GM06990 (cell line): ENCODE measurements at places on chromosomes 11 and 22.
A peak's percentile ranks its signal among the peaks of the same experiment; 100 is the strongest.

DNA sequence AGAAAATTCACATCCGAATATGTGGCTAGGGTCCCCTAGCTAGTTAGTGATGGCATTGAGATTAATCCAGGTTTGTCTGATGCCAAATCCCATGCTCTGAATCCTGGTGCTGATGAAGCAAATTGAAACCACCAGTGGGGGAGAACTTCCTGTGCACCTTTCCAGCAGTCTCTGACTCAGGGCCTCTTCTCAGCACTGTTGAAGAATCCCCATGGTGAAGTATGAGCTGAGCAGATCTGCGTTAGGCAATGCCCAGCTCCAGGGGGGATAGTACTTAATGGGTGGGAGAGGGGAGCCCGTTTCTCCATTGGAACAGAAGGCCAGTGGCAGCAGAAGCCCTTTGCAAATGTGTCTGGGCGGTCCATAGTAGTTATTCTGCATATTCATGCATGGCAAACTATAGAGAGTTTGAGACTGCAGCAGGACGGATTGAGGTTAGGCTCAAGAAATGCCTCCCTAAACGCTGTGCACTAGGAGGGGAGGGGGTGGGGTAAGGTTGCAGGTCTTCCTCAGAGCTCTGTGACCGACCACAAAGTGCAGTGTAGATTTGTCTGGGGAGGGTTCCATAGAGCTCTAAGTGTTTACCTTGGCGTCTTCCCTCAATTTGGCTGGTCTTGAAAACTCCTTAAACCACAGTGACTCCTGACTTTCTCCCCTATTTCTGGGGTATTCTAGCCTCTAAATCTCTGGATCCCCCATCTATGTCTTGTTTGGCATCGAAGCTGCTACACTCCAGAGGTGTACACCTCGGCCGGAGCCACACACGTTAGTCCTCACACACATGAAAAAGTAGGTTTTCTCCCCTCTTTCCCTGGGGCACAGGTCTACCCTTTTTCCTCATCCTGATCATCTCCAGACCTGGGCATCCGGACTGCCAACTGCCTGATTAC is 4.8 kb downstream of the POU2F3 start:
- no peak for DNase-seq

DNA sequence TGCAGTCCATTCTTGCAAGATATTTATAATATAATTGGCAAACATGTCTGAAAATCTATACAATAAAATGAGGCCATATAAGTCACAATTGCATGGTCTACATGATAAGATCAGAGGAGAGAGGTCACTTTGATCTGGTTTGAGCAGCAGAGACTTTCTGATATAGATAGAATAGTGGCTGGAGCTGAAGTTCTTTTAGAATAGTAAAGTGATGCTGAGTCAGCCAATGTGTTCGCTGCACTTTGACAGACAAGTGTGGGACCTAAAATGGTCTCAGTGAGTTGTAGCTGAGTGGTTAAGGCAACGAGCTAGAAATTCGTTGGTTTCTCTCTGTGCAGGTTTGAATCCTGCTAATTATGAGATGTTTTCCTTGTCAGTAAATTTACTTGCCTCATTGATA is 257.0 kb upstream of the C11orf87 start:
- no peak for DNase-seq

DNA sequence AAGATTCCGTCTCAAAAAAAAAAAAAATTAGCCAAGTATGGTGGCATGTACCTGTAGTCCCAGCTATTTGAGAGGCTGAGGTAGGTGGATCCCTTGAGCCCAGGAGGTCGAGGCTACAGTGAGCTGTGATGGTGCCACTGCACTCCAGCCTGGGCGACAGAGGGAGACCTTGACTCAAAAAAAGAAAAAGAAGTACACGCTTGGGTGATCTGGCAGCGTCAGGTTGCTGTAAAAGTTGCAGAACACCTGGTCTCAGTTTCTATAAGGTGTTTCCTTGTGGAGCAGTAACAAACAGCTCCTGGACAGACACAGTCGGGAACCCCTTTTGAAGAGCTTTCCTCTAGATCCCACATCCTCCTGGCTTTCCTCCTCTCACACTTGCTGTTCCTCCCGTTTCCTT is 45.8 kb downstream of the SCGB1A1 start:
- peak; percentile 48 for DNase-seq

DNA sequence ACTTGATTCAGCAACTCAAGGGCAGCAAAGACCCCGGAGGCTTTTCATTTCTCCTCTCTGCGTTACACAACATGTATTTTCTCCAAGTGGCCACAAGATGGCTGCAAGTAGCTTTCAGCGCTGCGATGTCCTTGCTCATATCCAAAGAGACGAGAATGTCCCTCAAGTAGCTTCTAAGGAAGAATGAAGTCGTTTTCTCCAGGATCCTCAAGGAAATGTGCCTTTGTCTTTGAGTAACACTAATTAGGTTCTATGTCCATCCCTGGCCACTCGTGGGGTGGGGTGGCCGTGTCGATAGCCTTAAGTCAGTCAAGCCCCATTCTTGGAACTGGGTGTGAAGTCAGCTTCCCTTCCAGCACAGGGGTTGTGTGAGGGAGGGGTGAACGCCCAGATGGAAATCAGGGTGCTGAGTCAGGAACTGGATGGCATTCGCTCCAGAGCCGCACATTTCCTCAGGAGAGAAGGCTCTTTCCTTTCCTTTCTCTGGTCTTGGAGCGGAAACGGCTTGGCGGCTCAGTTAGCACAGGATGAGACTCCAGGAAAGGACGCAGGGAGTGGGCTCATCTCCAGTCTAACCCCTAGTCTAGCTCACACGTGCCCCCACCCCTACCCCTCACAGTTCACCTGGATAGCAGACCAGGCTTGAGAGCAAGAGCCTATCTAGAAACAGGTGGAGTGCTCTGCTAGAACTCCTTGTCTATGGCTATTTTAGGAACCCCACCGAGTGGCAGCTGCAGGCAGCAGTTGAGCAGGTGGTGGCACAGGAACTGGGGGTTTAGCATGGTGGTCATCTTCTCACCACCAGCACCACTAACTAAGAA is 44.3 kb downstream of the NNMT start:
- peak; percentile 12 for DNase-seq

DNA sequence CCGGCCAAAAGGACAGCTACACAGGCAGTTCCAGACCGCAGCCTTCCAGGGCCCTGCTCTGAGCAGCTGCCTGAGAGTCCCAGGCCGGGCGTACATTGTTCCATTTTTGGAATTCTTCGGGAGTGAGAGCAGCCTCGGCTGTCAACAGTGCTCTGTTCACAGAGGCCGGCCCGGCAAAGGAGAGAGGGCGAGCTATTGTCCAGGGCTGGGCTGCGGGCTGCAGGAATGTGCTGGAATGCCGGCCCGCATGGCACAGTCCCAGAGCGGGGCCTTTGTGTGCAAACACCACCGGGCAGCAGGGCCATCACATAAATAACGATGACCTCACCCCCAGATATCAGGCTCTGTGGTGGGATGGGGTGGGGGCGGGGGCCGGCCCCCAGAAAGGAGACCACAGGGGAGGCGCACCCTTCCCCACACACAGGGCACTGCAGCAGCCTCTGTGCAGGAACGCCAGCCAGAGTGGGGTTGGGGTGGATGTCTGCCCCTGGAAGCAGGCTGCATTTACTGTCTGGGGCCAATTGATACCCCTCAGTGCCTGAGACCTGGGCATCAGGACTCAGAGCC is 15.8 kb downstream of the LINC01488 start:
- DNase-seq: no peak

DNA sequence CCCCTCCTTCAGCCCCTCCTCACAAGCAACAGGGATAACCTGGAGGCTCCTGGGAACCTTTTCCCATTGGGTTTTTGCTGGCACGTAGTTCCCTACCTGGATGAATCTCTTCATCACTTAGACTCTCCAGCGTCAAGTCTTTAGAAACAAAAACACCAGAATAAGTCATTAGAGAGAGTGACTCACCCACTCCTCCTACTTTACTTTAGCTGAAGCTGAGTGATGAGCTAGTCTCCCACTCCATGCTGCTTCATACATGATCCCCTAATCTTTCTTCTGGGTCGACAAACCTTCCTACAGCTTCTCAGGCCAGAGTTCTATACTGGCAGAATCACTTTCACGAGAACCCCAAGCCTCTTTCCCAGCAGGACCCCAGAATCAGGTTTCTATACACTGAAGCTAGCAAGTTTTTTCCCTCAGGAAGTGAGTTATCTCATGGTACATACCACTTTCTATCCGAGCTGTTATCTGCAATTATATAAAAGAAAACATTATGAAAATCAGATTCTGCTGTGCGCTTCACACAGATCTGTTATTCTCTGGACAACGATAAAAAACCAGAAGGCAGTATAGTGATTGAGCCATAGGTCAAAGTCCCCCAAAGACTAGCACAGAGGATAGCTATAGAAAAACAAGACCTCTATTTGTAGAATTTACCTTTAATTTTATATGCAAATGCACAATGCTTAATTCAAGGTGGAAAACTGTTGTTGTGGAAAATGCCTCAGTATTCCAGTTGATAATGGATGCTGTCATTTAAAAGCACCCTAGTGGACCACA is 18.7 kb downstream of the DRICH1 start:
- DNase-seq: no peak

DNA sequence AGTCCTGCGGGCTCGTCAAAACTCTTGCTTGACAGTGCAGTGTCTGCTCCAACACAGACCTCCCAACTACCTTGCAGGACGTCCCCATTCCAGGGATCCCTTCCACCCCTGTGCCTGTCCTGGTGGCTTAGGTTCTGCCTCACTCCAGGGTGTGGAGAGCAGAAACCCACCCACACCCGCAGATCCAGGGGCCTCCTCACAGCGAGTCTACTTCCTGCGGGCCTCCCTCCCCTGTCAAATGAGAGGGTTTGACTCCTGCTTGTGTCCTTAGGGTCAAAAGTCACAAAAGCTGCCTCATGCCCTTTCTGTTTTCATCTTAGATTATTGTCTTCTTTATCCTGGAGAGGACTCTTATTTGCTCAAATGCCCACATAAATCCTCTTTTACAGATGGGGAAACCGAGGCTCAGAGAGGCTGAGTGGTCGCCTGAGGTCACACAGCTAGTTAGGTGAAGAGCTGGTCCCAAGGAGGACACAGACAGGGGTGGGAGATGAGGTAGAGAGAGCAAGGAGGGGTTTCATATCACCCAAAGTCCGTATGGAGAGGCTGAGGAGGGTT is 81.1 kb upstream of the KCNQ1OT1 start:
- DNase-seq: no peak

- DNase-seq: no peak
Observed at GRCh38 chr11:71964641-71965040, 34.1 kb upstream of the IL18BP start.

DNA sequence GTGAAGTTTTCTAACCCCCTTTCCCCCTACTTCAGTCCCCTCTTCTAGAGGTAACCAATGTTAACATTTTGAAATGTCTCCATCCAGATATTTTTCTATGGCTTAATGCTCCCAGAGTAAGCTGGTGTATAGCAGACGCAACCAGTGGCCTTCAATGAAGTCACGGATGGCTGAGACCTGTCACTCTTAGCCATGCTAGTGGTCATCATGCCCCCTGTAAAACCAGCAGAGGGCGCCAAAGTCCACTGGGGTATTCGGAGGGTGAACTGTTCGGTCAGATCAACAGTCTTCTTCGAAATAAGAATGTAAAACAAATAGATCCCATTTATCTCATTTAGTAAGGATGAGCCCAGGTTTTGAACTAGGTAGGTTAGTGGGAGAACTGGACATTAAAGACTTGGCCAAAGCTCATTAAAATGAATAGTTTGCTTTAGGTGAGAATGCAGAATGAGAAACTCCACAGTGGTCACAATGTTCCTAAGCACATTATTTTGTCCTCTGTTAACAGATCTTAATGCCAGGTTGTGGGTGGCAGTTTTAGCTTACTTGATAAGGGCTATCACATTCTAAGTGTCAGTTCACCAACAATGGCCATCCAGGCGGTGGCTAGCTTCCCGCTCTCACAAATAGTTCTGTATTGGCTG is 8.6 kb upstream of the MMP8 start:
- peak; percentile 4 for DNase-seq

GRCh38 chr22:22981670-22982571 is 88.4 kb upstream of the GNAZ start:
- no peak for DNase-seq

DNA sequence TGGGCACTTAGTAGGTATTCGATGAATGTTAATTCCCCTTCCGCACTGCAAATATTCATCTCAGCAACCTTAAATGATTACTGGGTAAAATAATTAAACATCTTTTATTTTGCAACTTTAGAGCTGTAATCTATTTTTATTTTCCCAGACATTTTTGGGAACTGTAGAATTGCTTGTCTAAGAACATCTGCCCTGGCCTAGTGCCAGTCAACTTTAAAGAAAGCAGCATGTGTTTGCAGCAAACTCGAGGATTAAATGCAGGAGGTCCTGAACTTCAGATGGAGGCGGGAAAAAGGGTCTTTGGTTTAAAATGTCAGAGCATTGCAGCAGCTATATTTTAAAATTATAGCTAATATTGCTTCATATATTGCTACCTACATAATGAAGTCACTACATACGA is 190.0 kb downstream of the PGR start:
- DNase-seq: no peak

GRCh38 chr11:1937616-1938342 is 9.4 kb upstream of the MRPL23 start:
- DNase-seq: no peak

DNA sequence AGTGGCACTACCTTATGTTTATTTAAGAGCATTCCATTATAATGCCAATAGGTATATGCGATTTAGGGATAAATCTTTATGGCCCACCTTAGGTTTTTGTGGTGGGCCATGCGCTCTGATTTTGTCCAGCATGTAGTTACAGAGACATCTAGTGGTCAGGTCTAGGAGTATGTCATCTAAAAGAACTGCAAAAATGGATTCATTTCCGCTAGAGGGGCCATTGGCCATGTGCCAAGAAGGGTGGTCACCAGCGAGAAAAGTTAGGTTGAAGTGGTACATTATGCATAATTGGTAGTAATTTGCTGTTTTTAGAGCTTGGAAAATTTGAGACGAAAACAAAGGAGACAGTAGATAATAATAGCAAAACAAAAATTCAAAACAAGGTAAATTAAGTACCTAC is 27.7 kb downstream of the LRRC4C start:
- no peak for DNase-seq

- DNase-seq: no peak
Observed at GRCh38 chr11:122430490-122430889, 225.0 kb upstream of the UBASH3B start.
